ENCODE measurements at places on chromosomes 5 and 9.

DNA sequence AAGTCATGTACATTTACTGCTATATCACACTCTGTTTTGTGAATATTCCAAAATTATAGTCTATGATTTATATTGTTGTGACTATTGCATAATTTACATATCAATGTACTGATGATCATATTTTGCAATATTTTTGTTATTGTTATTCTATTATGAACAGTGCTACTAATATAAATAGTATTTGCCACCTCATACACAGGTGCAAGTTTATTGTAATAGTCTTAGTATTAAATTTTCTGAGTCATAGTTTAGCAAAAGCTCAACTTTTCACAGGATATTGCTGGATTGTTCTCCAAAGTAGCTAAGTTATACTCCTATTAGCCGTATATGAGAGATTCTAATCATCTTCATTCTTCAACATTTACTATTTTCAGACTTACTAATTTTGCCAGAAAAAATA lies 124.7 kb downstream of the TMC1 start:
- no peak for DNase-seq

- DNase-seq = no peak
These were observed 32.5 kb downstream of the RXRA start for GRCh38 chr9:134358662-134359319.

DNA sequence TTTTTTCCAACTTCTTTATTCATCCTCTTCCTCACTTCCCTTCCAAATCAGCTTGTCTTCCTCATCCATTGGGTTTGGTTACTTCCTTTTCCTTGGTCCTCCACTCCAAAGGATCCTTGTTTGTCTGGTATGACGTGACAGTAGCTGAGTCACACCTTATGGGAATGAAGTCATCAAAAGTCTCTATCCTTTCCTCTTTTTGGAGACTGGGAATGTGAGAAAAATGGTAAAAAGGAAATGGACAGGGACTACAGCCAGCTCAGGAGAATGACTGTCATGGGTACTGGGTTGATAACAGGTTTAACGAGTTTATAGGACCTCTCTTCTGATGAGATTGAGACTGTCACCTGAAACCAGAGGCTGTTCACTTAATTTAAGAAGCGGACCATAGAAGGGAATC lies 76.2 kb upstream of the MYO10 start:
- no peak for DNase-seq

GRCh38 chr5:15946026-15946425 lies 233.6 kb downstream of the MARCHF11 start:
- no peak for DNase-seq

DNA sequence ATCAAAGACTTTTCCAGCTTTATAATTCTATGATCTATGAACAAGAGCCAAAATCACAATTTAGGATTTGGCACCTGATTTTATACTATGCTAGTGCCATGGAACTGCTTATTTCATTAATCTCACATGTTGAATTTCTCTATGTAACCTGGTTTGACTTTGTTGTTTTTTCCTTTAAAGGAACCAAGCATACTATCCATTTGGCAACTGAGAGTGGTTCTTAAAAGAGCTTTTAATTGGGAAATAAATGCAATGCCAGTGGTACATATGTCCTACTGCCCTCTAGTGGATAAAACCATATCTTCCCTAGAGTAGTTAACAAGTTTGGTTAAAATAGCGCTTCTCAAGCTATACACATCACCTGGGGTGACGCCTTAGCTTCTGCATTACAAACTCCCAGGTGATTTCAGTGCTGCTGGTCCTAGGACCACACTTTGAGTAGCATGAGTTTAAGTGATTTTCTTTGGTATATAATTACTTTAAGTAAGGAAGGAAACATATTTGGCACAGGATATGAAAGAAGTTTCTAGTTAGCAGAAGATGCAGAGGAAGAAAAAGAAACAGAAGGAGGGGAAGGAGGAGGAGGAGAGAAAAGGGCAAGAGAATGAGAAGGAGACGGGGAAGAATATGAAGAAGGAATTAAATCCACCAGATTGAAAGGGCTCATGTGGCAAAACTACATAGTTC lies 56.8 kb downstream of the FGF10 start:
- DNase-seq = peak; percentile 8

DNA sequence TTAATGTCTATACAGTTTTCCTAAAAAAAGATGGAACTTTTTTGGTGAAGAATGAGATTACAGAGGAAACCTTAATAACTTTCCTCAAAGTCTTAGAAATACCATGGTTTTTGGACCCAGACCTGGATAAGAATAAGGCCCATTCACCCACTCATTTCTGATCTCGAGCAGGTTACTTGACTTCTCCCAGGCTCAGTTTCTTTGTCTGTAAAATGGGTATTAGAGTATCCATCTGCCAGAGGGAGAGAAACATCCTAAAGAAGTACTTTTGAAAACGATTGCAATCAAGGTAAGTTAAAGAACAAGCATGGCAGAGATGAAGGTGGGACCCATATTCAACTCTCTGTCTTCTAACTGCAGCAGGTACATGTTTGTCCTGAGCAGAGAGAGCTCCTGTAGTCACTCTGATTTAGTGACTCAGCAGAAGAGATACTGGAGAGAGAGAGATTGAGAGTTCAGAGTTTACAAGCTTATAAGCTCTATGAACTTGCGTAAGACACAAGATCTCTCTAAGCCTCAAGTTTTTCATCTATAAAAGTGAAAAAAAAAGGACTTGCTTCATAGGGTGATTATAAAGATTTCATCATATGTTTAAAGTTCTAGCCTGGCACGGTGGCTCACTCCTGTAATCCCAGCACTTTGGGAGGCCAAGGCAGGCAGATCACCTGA lies 379.4 kb upstream of the SGCD start:
- no peak for DNase-seq

GRCh38 chr9:33125871-33126823 lies 41.0 kb downstream of the B4GALT1 start:
- DNase-seq = no peak

DNA sequence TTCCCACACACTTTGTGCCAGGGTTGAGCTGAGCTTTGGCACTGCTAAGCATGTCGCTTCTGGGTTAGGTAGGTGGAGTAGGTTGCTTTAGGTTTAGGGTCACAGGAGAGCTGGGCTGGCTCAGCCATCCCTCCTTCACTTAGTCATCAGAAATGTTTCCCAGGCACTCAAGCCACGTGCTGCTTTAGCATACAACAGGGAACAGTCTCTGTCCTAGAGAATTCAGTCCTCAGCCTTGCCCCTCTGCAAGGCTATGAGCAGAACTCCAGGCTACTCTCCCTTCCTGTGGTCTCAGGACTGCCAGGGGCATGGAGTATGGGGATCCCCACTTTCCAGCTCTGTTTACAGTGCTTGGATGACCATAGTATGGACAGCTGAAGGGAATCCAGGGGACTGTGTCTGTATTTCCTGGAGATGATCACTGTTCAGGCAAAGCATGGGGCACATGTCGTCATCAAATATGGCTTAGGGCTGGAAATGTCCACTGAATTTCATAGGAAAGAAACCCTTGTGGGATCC lies 7.5 kb upstream of the ANKRD33B start:
- no peak for DNase-seq

- no peak for DNase-seq
These were observed 174.4 kb downstream of the SLIT3 start for GRCh38 chr5:169126481-169127021.

DNA sequence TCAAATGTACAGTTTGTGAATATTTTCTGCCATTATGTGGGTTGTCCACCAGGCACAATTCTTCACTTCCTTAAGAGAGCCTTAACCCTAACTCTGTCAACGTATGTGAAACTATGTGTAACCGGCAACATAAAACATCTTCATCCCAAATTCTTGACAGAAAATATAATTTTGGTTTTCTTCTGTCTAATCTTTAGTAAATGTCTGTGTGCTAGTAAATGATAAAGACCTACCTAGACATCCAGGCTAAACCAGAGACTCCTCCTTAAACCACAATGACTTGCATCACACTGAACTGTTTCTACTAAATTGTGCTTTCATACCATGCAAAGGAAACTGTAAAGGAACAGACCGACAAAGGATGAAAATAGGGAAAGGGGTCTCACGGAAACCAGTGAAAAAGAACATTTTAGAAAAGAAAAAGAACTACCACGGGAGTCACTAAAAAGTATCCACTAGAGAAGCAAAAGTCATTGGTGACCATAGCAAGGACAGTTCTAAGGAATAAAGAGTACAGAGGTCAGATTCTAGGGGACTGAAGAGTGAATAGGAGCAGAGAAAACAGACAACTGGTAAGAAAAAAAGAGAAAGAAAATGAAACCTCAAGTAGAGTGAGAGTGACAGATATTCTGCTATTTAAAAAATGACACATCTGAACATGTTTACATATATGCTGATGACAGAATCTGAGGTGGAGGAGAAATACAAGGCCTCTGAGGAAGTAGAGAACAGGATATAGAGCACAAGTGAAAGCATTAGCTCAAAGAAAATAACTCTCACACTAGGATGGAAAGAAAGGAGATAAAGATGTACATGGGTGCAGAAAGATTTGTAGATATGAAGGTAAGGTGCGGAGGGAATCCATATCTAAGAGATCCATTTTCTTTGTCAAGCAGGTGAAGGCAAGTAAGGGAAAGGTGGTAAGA lies 49.4 kb downstream of the FNIP1 start:
- DNase-seq = no peak

DNA sequence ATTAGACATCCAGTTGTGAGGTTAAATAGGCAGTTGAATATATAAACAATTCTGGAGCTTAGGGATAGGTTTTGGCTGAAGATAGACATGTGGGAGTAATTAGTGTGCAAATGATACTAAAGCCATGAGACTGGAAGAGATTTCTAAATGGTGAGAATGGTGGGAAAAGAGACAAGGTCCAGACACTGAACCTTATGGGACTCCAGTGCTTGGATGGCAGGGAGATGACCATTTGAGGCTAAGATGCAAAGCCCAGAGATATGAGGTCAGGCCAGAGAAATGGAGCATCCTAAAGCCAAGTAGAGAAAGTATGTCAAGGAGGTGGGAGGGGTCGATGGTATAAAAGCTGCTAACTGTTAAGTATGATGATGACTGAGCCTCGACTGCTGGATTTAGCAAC lies 115.6 kb downstream of the SEMA5A start:
- DNase-seq = no peak

DNA sequence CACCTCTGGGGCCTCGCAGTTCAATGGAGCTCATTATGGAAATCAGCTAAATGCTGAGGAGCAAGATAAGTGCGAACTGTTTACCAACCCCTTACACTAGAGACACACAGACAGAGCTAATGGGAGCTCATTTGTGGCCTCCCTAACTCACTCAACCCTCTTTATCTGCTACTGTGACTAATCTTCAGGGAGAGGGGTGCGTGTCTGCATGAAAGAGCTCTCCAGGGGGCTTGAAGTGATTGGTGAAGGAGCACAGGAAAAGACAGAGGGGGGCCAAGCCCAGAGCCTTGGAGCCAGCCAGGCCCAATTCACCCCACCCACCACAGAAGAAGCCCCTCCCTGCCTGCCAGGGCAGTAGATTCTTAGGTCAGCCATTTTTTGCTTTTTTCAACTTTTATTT lies 466.8 kb upstream of the BRINP1 start:
- no peak for DNase-seq

DNA sequence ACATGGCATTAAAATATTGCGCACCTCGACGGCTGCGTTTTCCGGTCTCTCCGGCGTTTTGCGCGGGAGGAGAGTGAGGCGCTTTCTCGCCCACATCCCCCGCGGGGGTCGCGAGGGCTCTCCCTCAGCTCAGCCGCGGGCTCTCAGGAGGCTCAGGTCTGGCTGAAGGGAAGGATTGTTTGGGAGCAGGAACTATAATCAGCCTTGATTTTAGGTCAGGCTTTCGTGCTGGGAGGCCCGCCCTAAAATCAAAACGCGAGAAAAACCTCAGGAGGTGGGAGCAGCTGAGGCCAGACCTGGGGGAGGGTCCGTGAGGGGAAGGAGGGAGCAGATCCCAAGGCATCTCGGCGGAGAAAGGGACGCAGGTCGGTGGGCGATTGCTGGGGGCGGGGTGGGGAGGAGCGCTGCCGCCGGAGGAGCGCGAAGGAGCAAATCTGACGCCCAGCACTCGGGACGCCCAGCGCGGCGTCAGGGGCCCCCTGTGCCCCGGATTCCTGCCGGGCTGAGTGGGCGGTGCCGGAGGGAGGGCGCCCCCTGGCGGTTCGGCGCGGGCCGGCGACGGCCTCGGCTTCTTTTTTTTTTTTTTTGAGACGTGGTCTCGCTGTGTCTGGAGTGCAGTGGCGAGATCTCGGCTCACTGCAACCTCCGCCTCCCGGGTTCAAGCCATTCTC lies 18.7 kb upstream of the RNF130 start:
- no peak for DNase-seq

DNA sequence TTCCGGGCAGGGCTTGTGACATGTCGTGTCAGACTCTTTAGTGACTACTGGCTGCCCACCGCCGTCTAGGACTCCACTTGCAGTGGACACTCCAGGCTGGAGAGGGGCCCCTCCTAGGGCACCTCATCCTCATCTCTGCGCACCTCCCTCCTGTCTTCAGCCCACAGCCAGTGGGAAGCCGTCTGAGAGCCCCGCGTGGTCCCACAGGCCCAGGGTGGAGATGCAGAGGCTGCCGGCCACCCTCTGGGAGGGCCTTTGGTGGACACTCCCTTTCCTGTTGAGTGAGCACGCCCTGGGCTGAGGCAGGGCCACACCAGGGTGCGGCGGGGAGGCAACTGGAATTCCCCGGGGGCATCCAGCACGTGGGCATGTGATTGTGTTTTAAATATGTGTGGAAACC lies 80.5 kb downstream of the IRX2 start:
- DNase-seq = no peak

- no peak for DNase-seq
These were observed 26.2 kb upstream of the PCSK5 start for GRCh38 chr9:75864266-75864665.

- DNase-seq = no peak
These were observed 76.0 kb downstream of the DAB2IP start for GRCh38 chr9:121727295-121728020.

- no peak for DNase-seq
These were observed 158.4 kb upstream of the NR4A3 start for GRCh38 chr9:99663297-99663696.

DNA sequence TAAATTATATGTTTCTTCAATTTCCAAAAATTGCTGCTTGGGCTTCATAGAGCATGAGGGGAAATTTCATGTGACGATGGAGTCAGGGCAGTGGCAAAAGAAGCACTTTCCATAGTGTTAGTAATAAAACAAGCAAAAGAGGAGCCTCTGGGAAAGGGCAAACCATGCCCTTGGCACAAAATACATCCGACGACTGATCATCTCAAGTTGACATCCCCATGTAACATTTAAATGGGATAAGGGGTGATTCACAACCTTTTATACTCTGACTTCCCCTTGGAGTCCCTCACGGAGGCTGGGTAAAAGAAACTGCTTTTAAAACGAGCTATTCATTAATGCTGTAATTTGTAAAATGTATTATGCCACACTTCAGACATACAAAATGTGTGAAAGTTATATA lies 161.4 kb upstream of the DMRT1 start:
- no peak for DNase-seq

DNA sequence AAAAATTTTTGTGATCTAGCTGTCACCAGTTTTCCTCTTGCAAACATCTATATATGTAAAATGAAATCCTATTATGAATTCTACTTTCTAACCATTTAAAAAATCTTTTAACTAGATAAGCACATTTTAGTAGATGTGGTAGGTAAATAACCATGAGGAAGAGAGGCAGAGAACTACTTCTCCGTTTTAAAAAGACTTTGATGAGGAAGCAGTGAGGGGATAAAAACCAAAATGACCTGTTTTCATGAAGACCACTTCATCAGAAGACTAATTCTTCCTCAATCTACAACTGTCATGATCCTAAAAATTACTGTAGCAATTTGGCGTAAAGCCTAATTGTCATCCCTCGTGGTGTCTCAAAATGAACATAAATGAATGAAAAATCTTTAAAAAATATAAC lies 15.7 kb upstream of the ERBIN start:
- DNase-seq = no peak

- no peak for DNase-seq
These were observed 116.1 kb upstream of the SPOCK1 start for GRCh38 chr5:137615171-137615775.

Data from right renal pelvis (tissue), 4 donors.